Sigmoid colon (tissue), 7 donors: ENCODE measurements at places on chromosomes 16 and 17. TPM values are rescaled to one million over a fixed set of nuclear protein-coding genes. Genes with fewer than 3 reads are reported as not detected.

Gene RHBDF1
- total RNA-seq = 16.8 TPM

Gene IL17C
- total RNA-seq = not detected

Gene MT1G
- total RNA-seq = 12.9 TPM

Gene FA2H
- 2.2 TPM for total RNA-seq

Gene CCR7
- total RNA-seq = not detected

Gene MMP15
- total RNA-seq = 6.1 TPM

Gene ELMO3
- 1.7 TPM for total RNA-seq

DNA sequence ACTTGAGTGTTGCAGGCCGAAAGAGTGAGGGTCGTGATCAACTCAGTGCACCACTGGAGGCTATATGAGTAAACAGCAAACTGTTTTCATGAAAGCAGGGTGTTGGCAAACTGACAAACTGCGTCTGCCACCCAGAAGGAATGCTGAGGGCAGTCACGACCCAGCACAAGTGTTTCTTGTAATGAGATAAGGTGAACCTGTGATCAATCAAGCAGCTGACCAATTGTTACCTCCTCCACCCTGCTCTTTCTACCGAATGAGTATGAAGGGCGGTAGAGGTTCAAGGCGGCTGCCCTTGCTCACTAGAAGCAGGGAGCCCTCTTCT is 5.5 kb upstream of the SRL start:
- H3K36me3 ChIP-seq = no peaks in the 10 kb centered on the region
- H3K4me3 ChIP-seq = no peak overlapping the region
- no peak overlapping the region for H3K27ac ChIP-seq
- H3K4me1 ChIP-seq = no peaks in the 10 kb centered on the region
- DNase-seq = no peak
- no peaks in the 10 kb centered on the region for H3K27me3 ChIP-seq

DNA sequence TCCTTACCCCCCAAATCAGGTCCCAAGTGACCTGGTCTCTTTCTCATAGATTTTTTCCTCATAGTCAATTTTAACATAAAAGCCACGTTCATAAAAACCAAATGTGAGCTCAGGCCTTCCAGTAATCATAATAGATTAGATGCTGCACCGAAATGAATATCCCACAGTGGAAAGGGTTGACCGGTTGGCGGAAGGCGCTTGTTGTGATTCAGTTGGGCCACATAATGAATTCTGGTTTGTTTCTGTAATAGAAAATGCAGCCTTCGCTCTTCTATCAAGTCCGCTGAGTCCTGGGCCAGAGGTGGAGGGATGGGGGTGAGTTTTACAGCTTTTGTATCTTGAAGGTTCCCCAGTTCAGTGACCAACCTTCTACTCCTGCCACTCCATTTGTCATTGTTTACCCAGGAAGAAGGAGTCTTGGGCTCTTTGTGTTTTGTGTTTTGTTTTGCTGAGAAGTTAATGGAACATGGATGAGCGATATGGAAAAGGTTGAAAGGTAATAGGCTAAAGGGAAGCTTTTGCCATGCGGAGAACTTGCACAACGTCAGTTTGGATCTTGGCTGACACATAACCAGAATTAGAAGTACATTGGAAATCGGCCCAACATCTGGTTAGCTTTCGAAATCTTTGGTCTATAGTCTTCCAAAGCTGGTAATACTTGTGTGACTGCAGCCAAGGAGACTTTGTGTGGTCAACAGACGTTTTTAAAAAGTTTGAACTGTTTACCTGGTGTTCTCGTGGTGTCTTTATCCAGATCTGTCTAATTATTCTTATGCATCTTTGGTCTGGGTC is 89.5 kb downstream of the CLEC16A start:
- no peaks in the 10 kb centered on the region for H3K27me3 ChIP-seq
- H3K27ac ChIP-seq = peak overlapping the region; percentile 46
- peaks cover 15% of the 10 kb centered on the region for H3K4me1 ChIP-seq
- H3K36me3 ChIP-seq = peaks cover 3% of the 10 kb centered on the region

- H3K36me3 ChIP-seq = no peaks in the 10 kb centered on the region
- H3K4me3 ChIP-seq = no peak overlapping the region
- no peaks in the 10 kb centered on the region for H3K4me1 ChIP-seq
- DNase-seq = no peak
Measured at GRCh38 chr16:65621640-65622039, 499.8 kb upstream of the CDH11 start.

- DNase-seq = no peak
- no peak overlapping the region for H3K27ac ChIP-seq
Measured at GRCh38 chr17:61088556-61088955, 311.1 kb upstream of the TBX2 start.

DNA sequence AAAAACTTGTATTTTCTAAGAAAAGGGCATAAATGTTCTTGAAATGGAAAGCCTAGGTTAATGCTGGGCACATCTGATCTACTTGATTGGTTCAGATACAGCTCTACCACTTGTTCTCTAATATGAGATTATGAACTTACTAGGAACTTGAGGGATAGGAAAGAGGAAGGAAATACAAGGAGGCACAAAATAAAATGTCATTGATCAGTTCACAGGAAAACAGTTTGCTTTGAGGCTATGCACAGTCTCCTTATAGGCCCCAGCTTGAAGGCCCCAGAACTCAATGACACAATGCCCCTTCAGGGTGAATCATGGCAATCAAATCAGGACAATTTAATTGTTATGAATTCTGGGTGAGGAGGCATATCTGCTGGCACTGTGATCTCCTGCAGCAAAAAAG is 27.1 kb downstream of the NXPH3 start:
- H3K27ac ChIP-seq = peak overlapping the region; percentile 47
- peaks cover 28% of the 10 kb centered on the region for H3K36me3 ChIP-seq
- H3K27me3 ChIP-seq = no peaks in the 10 kb centered on the region
- no peak overlapping the region for H3K4me3 ChIP-seq
- H3K4me1 ChIP-seq = peaks cover 26% of the 10 kb centered on the region

DNA sequence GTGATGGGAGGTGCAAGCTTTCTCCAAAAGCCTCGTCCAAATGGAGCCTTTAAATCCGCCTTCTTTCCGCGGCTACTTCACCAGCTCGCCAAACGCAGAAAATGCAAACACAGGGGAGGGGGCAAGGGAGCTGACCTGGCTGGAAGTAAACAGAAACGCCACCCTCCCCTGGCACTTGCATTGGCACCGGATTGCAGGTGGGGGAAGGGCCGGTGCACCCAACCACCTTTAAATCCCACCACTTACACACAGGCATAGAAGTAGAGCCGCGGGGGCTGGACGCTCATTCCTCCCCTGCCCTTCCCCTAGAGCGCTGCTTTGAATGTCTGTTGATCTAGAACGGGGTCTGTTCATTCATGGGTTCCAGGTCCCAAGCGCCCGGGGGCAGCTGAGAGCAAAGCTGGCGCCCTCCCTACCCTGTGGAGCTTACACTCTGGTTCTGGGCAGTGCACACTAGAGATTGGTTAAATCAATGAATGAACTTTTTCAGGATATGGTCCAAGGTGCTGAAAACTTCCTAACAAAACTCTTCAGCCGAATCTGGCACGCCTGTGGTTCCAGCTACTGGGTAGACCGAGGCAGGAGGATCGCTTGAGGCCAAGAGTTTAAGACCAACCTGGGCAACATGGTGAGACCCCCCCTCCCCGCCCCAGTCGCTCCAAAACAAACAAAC is 920 bp upstream of the ZCCHC14 start:
- no peak for DNase-seq
- H3K36me3 ChIP-seq = no peaks in the 10 kb centered on the region

DNA sequence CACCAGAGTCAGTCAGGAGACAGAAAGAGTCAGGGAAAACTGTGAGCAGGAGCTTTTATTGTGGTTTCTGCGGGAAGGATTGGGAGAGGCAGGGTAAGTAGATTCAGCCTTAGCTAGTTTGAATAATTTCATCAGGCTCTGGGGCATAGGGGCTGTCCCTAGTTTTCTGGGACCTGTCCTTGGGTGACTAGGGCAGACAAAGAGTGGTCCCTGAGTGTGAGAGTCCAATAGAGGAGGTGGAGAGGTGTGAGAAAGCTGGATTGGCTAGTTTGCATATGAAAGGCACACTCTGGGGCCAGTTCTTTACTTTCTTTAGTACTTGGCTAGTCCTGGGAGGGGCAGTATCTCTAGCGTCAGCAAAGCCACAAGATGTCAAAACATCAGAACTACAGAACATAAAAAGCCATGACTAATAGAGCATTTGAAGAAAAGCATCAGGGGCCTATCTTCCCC is 255.6 kb downstream of the HS3ST3A1 start:
- no peaks in the 10 kb centered on the region for H3K4me1 ChIP-seq
- H3K4me3 ChIP-seq = no peak overlapping the region
- H3K36me3 ChIP-seq = no peaks in the 10 kb centered on the region
- no peak overlapping the region for H3K27ac ChIP-seq
- no peak for DNase-seq
- H3K27me3 ChIP-seq = no peaks in the 10 kb centered on the region

GRCh38 chr17:2289878-2290478 is 13.6 kb downstream of the SMG6 start:
- DNase-seq = no peak
- H3K36me3 ChIP-seq = peaks cover 6% of the 10 kb centered on the region
- no peak overlapping the region for H3K4me3 ChIP-seq
- H3K27ac ChIP-seq = no peak overlapping the region

DNA sequence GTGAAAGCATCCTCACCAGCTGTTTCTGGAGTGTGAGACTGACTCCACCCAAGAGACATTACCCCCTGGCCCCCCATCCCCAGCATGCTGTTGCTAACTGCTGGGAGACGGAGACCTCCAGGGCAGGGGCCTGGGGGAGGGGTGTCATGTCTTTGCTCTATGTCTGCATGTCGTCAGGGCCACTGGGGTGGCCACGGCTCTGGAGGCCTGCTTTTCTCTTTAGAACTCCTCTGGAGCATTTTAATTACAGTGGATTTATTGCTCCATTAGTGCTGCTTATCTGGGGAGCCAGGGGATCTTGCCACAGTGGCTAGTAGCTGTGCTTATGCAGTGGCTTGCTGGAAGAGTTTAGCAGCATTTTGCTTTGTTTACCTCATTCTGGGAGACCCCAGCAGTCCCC is 32.3 kb downstream of the CLEC16A start:
- peaks cover 21% of the 10 kb centered on the region for H3K36me3 ChIP-seq
- H3K4me3 ChIP-seq = no peak overlapping the region
- no peaks in the 10 kb centered on the region for H3K27me3 ChIP-seq
- peak; percentile 28 for DNase-seq
- H3K4me1 ChIP-seq = no peaks in the 10 kb centered on the region
- no peak overlapping the region for H3K27ac ChIP-seq

DNA sequence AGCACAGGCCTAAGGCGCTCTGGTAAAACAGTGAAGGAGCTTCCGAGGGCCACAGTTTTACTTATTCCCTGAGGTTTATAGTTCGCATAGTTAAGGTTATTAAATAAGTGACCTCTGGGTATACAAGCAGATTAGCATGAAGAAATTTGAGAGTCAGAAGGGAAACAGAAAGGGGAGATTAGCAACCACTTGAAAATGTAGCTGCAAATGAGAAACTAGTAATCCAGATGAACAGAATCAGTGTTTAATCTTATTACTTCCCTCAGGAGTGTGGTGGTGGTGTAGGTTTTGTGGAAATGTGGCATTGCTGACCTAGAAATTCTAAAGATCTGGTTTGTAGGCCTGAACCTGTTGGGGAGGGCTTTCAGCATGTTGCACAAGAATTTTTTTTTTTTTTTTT is 130.4 kb downstream of the CCDC182 start:
- DNase-seq = no peak
- H3K36me3 ChIP-seq = no peaks in the 10 kb centered on the region
- no peak overlapping the region for H3K4me3 ChIP-seq

DNA sequence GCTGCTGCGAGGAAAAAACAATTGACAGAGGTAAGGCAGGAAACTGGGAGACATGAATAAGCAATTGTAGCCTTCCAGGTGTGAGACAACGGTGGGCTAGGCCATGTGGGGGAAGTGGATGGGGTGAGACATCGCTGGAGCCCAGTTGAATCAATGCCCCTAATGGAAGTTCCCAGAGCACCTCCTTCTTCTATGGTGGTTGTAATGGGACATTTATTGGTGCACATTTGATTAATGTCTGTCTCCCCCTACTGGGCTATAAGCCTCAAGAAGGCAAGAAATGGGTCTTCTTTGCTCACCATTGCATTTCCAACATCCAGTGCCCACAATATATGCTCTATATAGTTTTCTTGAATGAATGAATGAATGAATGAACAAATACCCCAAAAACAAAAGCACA is 22.7 kb upstream of the CD300E start:
- no peaks in the 10 kb centered on the region for H3K36me3 ChIP-seq
- no peak overlapping the region for H3K4me3 ChIP-seq
- H3K27me3 ChIP-seq = no peaks in the 10 kb centered on the region
- no peaks in the 10 kb centered on the region for H3K4me1 ChIP-seq

DNA sequence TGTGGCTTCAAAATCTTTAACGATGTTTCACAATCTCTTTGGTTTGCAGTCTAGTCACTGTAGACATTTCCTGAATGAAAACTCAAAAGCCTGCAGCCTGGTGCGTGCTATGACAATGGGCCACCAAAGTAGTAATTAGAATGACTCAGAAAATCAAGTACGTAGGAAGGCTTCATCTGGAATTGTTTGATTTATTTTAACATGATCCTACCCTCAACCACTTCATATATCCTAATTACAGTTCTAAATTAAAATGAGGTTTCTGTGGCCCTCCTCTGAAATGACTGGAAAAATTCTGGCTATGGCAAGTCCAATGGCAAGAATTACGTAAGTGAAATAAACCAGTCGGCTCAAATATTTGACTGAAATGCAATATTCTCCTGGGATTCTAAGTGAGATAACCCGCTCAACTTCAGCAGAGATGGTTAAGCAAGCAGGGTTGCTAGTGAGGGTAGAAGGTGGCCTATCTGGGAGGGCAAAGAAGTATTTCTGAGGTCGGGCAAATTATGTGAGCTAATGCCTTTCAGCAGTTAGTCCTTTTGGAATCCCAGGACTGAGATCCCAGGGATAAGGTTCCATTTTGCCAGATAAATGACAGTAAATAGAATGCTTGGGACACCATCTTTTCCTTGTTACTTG is 145.6 kb upstream of the MYOCD start:
- peaks cover 27% of the 10 kb centered on the region for H3K4me1 ChIP-seq
- H3K27ac ChIP-seq = no peak overlapping the region
- H3K4me3 ChIP-seq = no peak overlapping the region
- no peaks in the 10 kb centered on the region for H3K36me3 ChIP-seq
- no peaks in the 10 kb centered on the region for H3K27me3 ChIP-seq

GRCh38 chr16:81778231-81778630 is 860 bp upstream of the PLCG2 start:
- no peaks in the 10 kb centered on the region for H3K36me3 ChIP-seq
- peaks cover 29% of the 10 kb centered on the region for H3K27me3 ChIP-seq
- DNase-seq = no peak
- no peak overlapping the region for H3K27ac ChIP-seq
- no peaks in the 10 kb centered on the region for H3K4me1 ChIP-seq

GRCh38 chr16:58119509-58119845 is 9.7 kb downstream of the CFAP20 start:
- peaks cover 70% of the 10 kb centered on the region for H3K4me1 ChIP-seq
- peak overlapping the region; percentile 67 for H3K27ac ChIP-seq
- no peak for DNase-seq
- H3K36me3 ChIP-seq = peaks cover 22% of the 10 kb centered on the region
- no peak overlapping the region for H3K4me3 ChIP-seq

GRCh38 chr17:78946131-78946530 is 20.9 kb upstream of the TIMP2 start:
- DNase-seq = no peak
- H3K4me1 ChIP-seq = no peaks in the 10 kb centered on the region
- H3K27me3 ChIP-seq = no peaks in the 10 kb centered on the region
- H3K27ac ChIP-seq = no peak overlapping the region
- H3K4me3 ChIP-seq = no peak overlapping the region

GRCh38 chr16:27111486-27111885 is 44.8 kb downstream of the C16orf82 start:
- no peak overlapping the region for H3K27ac ChIP-seq
- H3K4me3 ChIP-seq = no peak overlapping the region
- no peaks in the 10 kb centered on the region for H3K27me3 ChIP-seq
- H3K36me3 ChIP-seq = no peaks in the 10 kb centered on the region
- no peak for DNase-seq
